ENCODE measurements at places on chromosomes 12 and 14. TPM values are rescaled to one million over a fixed set of nuclear protein-coding genes. Genes with fewer than 3 reads are reported as not detected.
A peak's percentile ranks its signal among the peaks of the same experiment; 100 is the strongest.

The INHBC gene
- not detected for total RNA-seq

GRCh38 chr12:2893007-2893406 is 2.3 kb downstream of the TULP3 start:
- peaks cover 24% of the 10 kb centered on the region for H3K4me1 ChIP-seq
- H3K4me3 ChIP-seq = peak overlapping the region; percentile 54
- H3K27ac ChIP-seq = no peak overlapping the region
- DNase-seq = no peak
- peaks cover 1% of the 10 kb centered on the region for H3K36me3 ChIP-seq

- H3K27ac ChIP-seq = no peak overlapping the region
- DNase-seq = no peak
- peaks cover 6% of the 10 kb centered on the region for H3K36me3 ChIP-seq
- H3K4me1 ChIP-seq = no peaks in the 10 kb centered on the region
Observed at GRCh38 chr12:109923481-109924245, 23.6 kb downstream of the TCHP start.

The IKZF4 gene
- total RNA-seq = 22.8 TPM

The SLC25A21 gene
- not detected for total RNA-seq

GRCh38 chr14:71701990-71702389 is 230.2 kb upstream of the RGS6 start:
- H3K4me1 ChIP-seq = peaks cover 5% of the 10 kb centered on the region
- H3K27ac ChIP-seq = no peak overlapping the region
- no peaks in the 10 kb centered on the region for H3K27me3 ChIP-seq
- no peak for DNase-seq

DNA sequence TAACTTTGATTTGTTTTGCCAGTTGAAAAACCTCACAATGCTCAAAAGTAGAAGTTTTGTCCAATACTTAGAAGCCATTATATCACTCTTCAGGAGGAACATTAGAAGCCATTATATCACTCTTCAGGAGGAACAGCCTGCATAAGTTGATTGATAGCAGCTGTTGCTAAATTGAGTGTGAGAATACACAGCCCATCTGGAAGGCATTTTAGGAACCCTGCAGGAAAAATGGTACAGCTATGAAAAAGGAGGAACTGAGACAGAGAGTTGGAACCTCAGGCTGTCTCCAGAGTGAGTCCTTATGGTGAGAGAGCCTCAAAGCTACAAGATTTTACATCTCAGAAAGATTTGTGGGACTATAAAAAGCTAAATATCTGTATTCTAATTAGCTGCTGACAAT is 207.0 kb downstream of the MYRFL start:
- H3K27me3 ChIP-seq = peaks cover 6% of the 10 kb centered on the region
- H3K36me3 ChIP-seq = no peaks in the 10 kb centered on the region
- no peak for DNase-seq

DNA sequence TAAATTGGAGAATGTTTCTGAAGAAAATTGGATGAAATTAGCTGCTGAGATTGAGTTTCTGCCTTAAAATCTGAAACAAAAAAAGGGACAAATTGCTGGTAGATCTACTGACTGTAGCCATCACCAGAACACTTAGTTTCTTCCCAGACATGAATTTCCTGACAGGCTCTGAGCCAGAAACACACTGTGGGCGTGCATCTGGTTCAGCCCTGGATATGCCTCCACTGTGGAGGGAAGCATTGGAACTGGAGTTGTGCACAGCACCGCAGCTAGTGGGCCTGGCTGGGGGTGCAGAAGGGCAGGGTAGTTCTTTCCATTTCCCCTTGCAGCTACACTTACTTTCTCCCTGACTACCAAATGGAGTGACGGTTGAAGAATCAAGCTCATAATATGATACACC is 31.2 kb downstream of the CREBL2 start:
- peaks cover 43% of the 10 kb centered on the region for H3K36me3 ChIP-seq
- H3K4me3 ChIP-seq = no peak overlapping the region
- H3K4me1 ChIP-seq = peaks cover 18% of the 10 kb centered on the region
- H3K27ac ChIP-seq = no peak overlapping the region
- no peaks in the 10 kb centered on the region for H3K27me3 ChIP-seq
- DNase-seq = no peak

The GPRC5D gene
- not detected for total RNA-seq

The PDE3A gene
- not detected for total RNA-seq

- no peak for DNase-seq
- H3K27ac ChIP-seq = no peak overlapping the region
- peaks cover 13% of the 10 kb centered on the region for H3K27me3 ChIP-seq
- no peaks in the 10 kb centered on the region for H3K4me1 ChIP-seq
- no peak overlapping the region for H3K4me3 ChIP-seq
- H3K36me3 ChIP-seq = no peaks in the 10 kb centered on the region
Observed at GRCh38 chr12:55664826-55665225, 28.1 kb downstream of the OR10P1 start.

The ISM2 gene
- not detected for total RNA-seq

The KRT78 gene
- total RNA-seq = not detected
